ENCODE measurements at places on chromosomes 3 and 15.

GRCh38 chr3:71497971-71498444 lies 85.5 kb downstream of the FOXP1 start:
- DNase-seq: peak; percentile 67

DNA sequence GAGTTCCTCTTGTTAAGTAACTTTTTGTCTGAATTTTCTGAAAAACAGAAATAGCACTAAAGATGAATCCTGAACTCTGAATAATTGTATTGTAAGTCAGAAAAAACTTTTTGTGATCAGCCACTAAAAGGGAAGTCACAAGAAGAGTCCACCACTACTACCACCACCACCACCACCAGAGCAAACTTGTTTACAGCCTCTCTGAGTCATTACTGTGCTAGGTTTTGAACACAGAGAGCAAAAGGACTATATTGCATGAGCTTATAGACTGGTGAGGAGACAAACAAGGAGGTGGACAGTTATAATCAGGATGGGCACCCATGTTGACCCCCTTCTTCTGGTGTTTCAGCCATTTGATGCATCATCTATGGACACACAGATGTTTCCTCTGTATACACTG lies 141.7 kb downstream of the IL5RA start:
- DNase-seq: no peak

DNA sequence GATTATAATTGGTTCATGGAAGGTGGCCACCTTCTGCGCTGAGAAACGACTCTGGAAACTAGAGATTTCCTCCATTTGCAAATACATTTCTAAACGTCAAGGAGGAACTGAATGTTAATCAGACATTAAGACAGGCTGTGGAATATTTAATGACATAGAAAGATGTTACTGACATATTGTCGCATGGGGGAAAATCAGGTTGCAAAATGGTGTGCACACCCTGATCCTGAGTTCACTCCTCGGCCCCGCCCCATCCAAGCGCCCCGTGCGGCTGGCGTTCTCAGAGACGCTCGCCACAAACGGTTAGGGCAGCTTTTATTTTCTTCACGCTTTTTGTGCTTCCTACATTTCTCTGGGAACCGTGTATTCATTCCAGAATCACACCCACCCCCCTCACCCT lies 10.7 kb downstream of the H1-8 start:
- DNase-seq: no peak

GRCh38 chr3:188338086-188338485 lies 184.1 kb downstream of the LPP start:
- no peak for DNase-seq

DNA sequence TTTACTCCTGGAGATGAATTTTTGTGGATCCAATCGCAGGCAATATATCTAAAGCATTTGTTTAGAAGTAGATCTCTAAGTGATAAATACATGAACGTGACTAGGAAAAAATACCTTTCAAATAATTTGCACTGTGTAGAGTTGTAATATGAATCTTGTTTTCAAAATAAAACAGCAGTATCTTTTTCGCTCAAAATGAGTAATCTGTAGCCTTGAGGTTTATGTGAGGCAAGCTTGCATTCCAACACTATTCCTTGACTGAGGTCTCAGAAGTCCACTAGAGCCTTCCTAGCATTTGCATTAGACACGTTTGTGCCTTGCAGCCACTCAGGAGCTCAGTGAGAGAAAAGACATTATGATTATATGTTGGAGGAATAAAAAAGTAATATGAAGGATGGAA lies 138.3 kb upstream of the ROBO1 start:
- no peak for DNase-seq

DNA sequence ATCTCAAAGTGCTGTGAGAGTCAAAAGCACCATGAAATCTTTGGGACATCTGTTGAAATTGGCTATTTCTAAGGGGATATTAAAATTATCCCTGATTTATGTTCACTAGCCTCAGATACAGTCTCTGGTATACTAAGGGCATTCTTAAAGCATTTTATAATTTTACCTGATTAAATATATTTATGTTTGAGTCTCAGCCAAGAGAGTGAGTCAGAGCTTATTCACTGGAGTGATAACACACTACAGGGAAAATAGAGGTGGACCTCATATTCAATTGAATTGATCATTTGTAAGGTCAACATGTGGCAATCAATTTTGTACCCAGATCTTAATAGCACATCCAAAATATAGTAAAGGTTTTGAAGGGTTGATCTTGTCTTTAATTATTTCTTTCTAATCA lies 733.6 kb downstream of the EPHA3 start:
- no peak for DNase-seq

DNA sequence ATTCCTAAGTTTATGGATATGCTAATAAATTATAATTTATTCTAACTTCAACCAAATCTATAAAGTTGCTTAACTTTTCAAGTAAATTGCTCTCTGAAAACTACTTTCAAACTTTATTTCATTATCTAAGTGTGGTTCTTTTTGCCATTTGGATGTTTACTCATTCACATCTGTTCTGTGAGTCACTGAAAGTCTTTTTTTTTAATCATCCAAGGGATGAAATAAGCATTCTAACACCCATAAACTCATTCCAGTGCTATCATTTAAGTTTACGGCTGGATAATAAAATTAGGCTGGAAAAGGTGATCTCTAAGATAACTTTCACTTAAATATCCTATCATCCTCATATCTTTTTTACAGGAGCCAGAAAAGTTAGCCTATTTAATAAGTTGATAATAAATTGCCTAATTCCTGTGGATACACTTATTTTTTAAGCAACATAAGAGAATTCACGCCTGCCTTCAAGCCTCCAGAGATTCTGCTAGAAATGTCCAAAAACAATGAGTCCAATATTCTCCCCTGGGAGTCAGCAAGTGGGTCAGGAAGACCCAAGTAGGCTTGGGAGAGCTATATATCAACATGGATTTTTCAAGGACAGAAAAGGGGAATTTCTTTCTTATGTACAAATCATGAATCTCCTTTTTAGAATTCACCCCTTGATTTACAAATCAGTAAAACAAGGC lies 25.8 kb downstream of the SCG3 start:
- no peak for DNase-seq

- DNase-seq: no peak
Observed at GRCh38 chr3:141894524-141895176, 18.2 kb downstream of the ATP1B3 start.

- no peak for DNase-seq
Observed at GRCh38 chr3:115800489-115801075, 177.3 kb downstream of the GAP43 start.
